ENCODE measurements at places on chromosomes 16 and 17.

DNA sequence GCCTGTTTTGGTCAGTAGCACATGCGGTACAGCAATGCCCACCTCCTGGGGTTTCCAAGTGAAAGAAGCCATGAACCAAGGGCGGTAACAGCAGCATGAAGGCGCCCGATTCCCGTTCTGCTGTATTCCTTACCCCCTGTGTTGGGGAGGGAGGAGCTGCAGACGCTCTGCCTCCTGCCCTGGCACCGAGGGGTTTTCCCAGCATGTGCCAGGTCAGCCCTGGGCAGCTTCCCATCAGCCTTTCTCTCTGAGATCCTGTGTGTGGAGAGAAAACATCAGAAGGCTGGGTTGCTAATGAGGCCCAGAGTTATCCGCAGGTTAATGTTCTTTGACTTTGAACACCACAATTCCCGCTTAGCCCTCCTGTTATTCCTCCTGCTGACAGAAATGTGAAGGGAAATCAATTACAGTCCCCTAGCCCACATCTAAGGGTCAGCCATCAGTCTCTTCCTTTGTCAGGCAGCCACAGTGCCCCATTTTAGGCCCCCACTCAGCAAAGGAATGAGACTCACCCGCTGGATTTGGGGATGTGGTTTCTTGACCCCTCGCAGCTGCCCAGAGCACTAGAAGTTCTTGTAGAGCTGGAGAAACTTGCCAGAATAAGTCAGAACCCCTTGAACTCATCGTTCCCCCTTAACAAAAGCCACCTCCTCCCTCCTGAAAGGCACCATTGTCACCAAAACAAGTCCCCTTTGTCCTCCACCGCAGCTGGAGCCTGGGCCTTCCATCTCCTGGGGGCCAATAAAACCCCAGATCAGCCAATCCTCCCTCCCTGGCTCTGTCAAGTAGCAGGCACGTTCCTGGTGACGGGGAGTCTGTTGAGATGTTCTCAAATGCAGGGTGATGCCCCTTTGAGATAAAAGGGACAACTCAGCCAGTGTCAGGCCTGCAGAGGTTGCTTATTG lies 168.5 kb downstream of the KATNIP start:
- no peak for DNase-seq

DNA sequence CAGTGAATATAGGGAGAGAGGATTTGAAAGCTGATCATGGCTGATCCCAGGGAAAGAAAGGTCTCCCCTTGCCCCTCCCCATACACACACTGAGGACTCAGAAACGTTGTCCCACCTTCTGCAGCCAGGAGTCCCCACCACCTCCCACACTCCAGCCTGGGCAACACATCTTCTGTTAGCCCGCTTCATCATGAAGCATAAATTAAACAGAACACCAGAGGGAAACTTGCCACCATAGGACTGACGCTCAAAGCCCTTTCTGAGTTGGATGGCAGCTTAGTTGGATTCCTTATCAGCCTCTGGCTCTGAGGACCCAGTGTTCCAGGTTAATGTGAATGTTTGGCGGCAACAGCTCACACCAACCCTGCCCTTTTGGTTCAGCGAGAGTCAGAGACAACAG lies 33.9 kb downstream of the ARHGAP27 start:
- DNase-seq, result no peak

GRCh38 chr17:146983-147761 lies 9.8 kb downstream of the SCGB1C2 start:
- DNase-seq, result no peak

DNA sequence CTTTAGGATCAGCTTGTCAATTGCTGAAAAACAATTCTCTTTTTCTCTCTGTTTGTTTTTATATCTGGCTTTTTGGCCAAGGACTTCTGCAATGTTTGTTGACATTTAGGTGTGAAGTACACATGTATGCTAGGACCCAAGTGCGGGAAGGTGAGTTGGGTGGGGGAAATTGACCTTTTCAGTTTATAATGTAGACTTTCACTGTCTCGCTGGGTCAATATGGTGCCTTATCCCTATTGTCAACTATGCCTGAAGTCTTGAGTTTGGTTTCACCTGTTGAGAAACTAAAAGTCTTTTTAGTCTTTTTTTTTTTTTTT lies 9.5 kb downstream of the WWP2 start:
- DNase-seq, result no peak

- no peak for DNase-seq
Observed at GRCh38 chr17:72613396-72613795, 479.1 kb downstream of the SLC39A11 start.

DNA sequence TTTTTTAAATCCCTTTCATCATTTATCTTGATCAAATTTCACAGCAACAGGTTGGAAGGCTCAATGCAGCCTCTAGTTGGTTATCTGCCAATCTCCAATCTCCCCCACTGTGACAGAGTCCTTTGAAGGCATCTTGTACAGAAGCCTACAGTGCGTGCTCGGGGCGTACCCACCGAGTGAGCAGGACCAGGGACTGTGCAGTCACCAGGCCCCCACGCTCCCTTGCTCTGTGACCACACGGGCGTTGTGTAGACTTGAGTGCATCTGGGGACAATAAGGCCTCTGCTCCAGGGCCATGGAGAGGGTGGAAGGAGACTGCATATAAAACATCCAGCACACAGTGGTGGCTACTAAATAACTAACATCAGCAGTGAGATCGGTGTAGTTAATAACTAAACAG lies 63.4 kb downstream of the GTF3C1 start:
- DNase-seq, result no peak

- DNase-seq, result no peak
Observed at GRCh38 chr17:9419932-9420453, 155.6 kb downstream of the STX8 start.

Data from activated CD4-positive, alpha-beta T cell treated with anti-CD3 and anti-CD28 coated beads for 1 hour (primary cell).